Skeletal muscle tissue (tissue), 5 donors: ENCODE measurements at places on chromosomes 3 and 15. TPM values are rescaled to one million over a fixed set of nuclear protein-coding genes. Genes with fewer than 3 reads are reported as not detected.

DUOX1 gene
- under 0.01 TPM for total RNA-seq

SEMA5B gene
- total RNA-seq: 8.4 TPM

GPR176 gene
- 6.3 TPM for total RNA-seq

C15orf62 gene
- not detected for total RNA-seq

NGRN gene
- 67.3 TPM for total RNA-seq

C3orf85 gene
- not detected for total RNA-seq

SAXO2 gene
- total RNA-seq: 0.52 TPM

MB21D2 gene
- 24.0 TPM for total RNA-seq

RLBP1 gene
- 0.52 TPM for total RNA-seq

SMARCC1 gene
- 75.2 TPM for total RNA-seq

GHSR gene
- total RNA-seq: not detected

SHF gene
- total RNA-seq: 8.4 TPM

ENTPD3 gene
- 1.6 TPM for total RNA-seq

AADAC gene
- total RNA-seq: 1.6 TPM

FMN1 gene
- 3.7 TPM for total RNA-seq

PGBD4 gene
- total RNA-seq: 1.0 TPM

GCSAM gene
- 0.52 TPM for total RNA-seq

RHCG gene
- not detected for total RNA-seq

NEDD4 gene
- 13.0 TPM for total RNA-seq

THBS1 gene
- 150 TPM for total RNA-seq

PDE12 gene
- total RNA-seq: 6.8 TPM

CPLX3 gene
- total RNA-seq: not detected

C3orf22 gene
- under 0.01 TPM for total RNA-seq

FYTTD1 gene
- 22.4 TPM for total RNA-seq

MEIS2 gene
- 4.2 TPM for total RNA-seq

CYP1A2 gene
- not detected for total RNA-seq

UROC1 gene
- not detected for total RNA-seq

CPA3 gene
- 5.2 TPM for total RNA-seq

CCDC39 gene
- not detected for total RNA-seq

MUSTN1 gene
- total RNA-seq: 35.5 TPM

WNT5A gene
- 8.9 TPM for total RNA-seq

SKOR1 gene
- total RNA-seq: under 0.01 TPM

GANC gene
- total RNA-seq: 11.5 TPM

FOXB1 gene
- not detected for total RNA-seq

RASGRP1 gene
- 0.52 TPM for total RNA-seq

SCN11A gene
- 2.6 TPM for total RNA-seq

ZKSCAN7 gene
- total RNA-seq: 15.7 TPM

ACSBG1 gene
- under 0.01 TPM for total RNA-seq

KCNMB3 gene
- total RNA-seq: 2.6 TPM

CLPX gene
- total RNA-seq: 42.3 TPM

AMT gene
- 2.6 TPM for total RNA-seq

DNAH1 gene
- 2.1 TPM for total RNA-seq

CEMIP gene
- total RNA-seq: 0.52 TPM

P2RY12 gene
- 0.52 TPM for total RNA-seq

SERPINI2 gene
- not detected for total RNA-seq

ZNF620 gene
- total RNA-seq: 2.1 TPM

B3GALNT1 gene
- total RNA-seq: 18.8 TPM

FBLN2 gene
- total RNA-seq: 35.5 TPM

HACD3 gene
- 41.2 TPM for total RNA-seq

SLC24A5 gene
- not detected for total RNA-seq

DNAH12 gene
- total RNA-seq: 0.52 TPM

PDZRN3 gene
- 50.6 TPM for total RNA-seq

AP3S2 gene
- total RNA-seq: 51.7 TPM
